ENCODE measurements at places on chromosomes 12 and 14.

GRCh38 chr12:55830601-55831446 lies 1.4 kb upstream of the DNAJC14 start:
- DNase-seq: no peak

DNA sequence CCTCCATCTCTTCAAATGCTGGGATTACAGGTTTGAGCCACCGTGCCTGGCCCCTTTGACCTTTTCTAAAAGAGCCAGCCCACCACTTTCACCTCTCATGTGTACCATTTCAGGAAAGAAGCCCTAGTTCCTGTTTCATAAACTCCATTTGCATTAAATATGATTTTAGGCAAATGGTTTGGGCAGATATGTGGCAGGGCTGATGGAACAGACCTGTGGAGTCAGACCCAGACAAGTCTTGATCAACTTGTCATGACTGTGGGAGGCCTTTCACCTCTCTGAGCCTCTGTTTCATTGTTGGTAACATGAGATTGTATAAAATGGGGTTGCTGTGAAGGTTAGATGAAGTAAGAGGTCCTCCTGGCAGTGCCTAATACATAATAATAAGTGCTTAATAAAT lies 5.2 kb upstream of the MAP3K9 start:
- DNase-seq: no peak

DNA sequence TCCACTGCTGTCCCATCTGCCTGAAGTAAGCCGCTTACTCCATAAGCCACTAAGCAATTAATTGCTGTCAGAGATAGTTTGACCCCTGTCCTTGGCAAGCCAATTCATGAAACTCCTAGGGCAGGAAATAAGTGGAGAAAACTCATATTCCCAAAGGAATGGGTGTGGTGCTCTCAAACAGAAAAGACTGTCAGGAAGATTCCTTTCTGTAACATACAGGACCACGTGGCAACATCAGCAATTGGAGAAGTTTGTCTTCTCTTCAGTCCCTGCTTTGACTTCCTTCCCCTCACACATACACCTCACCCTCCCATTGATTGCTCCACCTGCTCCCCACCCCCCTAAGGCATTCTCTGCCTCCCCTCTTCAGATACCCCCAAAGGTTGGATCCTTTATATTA lies 36.2 kb upstream of the MDM1 start:
- DNase-seq: no peak

DNA sequence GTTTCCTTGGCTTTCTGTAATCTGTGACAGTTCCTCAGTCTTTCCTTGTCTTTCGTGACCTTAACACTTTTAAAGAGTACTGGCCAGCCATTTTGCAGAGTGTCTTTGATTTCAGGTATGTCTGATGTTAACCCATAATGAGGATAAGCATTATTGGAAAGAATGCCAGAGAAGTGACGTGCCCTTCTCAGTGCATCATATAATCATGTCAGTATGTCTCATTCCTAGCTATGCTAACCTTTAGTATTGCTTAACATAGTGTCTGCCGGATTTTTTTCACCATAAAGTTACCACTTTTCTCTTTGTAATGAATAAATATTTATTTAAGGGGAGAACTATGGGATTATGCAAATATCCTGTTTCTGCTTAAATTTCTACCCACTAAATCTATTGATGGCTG lies 28.5 kb downstream of the RERG start:
- no peak for DNase-seq

DNA sequence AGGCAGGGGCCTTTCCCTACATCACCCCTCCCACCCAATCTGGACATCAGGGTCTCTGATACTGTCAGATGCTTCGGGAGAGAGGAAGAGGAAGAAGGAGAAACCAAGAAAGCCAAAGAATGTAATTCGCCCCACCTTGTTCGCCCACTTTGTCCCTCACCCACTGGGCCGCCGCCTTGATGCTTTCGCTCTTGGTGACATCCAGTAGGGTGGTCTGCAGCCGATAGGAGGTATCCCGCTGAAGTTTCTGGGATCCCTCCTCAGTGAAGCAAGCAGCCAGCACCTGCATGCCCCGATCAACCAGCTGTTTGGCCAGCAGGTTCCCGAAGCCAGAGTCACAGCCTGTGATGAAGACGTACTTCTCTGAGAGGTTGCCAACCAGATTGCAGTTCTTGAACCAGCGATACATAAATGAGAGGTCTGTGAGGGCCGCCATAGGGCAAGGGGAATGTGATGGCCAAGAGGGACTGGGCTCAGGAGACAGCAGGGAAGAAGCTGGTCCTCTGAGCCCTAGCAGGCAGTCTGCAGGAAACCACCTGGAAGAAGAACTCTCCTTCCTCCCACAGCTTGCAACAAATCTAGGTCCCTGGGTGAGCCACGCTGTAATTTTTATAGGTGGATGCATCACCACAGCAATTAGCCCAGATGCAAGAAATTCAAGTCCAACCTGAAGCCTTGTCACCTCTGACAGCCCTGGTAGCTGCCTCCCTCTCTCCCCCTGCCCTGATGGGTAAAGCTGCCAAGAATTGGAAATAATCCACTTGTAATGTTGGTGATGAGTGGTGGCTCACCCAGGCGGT lies at the start of gene SDR9C7:
Gene SDR9C7, minus strand, starts transcription at position 583 of the 800 bp plus-strand sequence. Its CDS starts 147 bp downstream, at position 436.
- DNase-seq: no peak

DNA sequence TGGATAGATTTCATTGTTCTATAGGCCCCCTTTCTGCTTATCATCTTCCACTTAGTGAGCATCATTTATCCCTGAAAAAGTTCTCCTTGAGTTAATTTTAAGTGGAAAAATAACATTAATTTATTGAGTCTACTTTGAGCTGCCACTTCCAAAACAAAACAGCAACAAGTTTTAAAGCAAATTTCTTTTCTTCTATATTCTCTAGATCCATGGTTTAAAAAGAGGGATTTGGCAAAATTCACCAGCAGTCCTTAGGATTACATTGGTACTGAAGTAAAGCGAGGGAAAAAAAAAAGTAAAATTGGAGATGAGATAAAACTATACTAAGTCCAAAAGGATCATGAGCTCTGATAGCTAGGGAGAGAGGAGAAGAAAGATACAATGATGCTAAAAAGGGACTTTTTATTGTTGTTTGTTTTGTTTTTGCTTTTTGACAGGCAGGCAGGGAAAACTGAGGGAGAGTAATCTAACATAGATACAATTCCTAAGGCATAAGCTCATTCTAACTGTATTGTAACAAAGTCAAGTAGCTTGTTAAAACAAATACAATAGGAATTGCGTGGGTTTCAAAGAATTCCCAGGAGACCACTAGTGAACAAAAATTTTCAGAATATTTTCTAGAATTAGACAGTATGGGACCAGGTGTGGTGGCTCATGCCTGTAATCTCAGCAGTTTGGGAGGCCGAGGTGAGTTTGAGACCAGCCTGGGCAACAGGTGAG lies 19.2 kb upstream of the PLEKHA5 start:
- DNase-seq: no peak

Measured in AG09309 (cell line).